NT2/D1 (cell line): ENCODE measurements at places on chromosomes 6 and 20.

GRCh38 chr6:37020381-37020780 is 14.9 kb downstream of the FGD2 start:
- no peak for DNase-seq

DNA sequence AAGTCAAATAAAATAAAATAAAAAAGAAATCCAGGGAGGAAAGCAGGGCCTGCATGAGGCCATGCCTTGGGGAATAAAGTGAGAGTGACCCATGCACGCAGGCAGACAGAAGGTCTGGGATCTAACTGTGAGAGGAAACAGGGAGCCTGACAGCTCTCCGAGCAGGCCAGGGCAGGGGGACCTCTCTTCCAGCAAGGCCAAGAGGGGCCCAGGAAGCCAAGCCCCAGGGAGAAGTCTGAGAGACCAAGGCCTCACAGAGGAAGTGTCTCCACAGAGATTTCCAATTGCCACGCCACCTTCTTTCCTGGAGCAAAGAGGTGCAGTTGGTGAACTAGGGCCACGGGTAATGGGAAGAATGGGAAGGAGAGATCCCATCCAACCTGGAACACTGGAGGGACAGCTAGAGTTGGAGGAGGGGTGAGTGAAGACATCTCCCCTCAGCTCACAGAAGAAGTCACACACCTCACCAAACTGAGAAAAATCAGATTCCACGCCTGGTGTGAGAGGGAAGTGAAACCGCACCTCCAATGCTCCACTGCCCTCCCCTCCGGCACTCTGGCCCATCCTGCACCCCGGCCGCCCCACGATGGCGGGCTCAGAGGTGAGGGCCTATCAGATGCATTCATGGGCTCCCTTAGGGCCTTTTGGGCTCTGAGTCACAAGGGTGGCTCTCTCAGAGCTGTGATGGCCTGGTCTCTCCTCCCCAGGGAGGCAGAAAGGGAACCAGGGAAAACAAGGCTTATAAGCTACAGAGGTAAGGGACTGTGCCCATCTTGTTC is 25.1 kb upstream of the TAF8 start:
- DNase-seq = no peak

GRCh38 chr20:39935901-39936300 is 753.1 kb downstream of the MAFB start:
- DNase-seq = no peak

- DNase-seq = peak; percentile 66
These were observed 5.9 kb downstream of the SLC2A10 start for GRCh38 chr20:46715292-46715756.

DNA sequence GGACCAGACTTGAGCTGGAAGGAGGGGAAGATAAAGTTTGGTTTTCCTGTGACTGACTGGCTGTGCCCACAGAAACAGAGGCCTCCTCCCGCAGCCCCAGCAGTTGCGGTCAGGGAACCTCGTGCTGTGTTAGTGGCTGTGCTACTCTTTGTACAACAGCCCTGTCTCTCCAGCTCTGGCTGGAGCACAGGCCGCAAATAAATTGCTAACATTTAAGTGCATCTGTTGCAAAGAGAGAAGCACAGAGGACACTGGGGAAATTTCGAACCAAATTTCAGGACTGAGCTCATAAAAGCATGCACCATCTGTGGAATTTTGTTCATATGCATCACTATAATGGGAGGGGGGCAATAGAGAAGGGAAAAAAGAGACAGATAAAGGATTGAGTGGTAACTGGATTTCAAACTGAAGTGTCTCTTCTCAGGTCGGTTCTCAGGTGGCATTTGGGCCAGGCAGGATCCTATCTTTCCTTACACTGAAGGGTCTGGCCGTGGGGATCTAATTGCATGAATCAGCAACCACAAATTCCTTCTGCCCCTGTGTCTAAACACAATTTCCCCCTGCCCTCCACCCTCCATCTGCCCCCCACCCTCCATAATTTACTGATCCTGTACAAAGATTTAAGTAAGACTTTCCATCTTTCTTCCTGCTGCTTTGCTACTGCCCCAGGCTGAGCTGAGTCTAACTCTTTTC is 88.9 kb upstream of the ATXN1 start:
- DNase-seq = no peak

DNA sequence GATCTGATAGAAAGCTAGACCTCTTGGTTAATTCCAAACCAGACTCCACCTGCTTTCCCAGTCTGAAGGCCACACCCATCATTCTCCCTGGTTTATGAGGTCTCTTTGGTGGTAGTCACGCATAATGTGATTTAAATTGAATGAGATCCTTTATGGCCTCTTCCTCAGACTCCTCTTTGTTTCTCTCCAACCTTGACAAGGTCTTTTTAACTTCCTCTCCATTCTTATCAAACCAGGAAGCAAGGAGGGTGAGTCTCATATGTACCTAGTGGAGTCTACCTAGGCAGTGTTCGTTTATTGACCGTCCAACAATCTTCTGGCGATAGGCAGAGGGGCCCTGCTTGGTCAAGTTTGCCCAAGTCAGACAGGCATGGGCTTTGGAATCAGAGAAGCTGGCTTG is 184.2 kb upstream of the LAMP5 start:
- no peak for DNase-seq

- no peak for DNase-seq
These were observed 29.6 kb downstream of the PMEPA1 start for GRCh38 chr20:57680131-57680716.

DNA sequence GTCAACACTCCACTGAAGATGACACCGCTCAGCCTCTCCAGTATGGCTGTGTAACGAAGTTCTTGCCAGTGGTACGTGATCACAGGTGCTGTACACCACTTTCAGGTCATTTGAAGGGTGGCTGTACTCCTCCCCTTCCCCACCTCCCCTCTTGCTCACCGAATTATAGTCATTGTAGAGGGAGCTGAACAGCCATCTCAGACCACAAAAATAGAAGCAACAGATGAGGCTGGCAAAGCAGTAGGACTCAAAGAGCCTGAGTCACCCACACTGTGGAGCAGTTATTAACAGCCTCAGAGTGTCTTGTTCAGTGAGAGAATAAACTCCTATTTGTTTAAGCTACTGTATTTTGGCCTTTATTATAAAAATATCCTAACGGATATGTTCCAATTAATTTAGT is 192.5 kb upstream of the MCHR2 start:
- DNase-seq = no peak

DNA sequence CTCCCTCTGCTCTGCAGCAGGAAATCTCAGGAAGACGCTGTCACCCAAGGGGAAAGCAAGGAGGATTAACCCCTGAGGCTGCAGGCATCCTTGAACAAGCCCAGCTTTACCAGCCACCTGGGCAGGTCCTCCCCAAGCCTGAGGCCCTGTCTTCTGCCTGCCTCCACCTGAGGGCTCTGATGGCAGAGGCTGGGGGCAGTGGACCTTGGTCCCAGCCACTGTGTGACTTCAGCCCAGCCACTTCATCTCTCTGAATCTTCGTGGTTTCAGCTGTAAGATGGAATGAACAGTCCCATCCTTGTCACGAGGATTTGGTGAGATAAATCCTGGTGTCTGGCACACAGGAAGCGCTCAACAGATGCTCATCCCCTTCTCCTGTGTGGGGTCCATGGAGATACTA is 8.5 kb upstream of the VSTM2L start:
- no peak for DNase-seq

DNA sequence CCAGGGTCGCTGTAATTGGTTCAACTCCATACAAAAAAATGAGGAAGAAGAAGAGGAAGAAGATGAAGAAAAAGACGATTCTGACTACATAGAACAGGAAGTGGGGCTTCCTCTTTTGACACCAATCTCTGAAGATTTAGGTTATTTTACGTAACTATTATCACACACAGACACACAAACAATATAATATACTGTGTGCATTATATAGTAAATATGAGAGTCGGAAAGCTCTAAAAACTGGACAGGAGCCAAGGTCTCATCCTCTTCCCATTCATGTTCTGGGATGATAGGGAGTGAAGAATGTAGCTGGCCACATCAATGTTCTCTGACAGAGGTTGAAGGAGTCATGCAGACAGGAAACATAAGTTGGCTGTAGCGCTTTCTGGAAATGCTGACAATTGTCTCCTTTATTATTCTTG is 13.3 kb downstream of the RSPH4A start:
- DNase-seq = no peak

GRCh38 chr6:149806127-149806526 is 56.6 kb downstream of the PCMT1 start:
- DNase-seq = no peak

DNA sequence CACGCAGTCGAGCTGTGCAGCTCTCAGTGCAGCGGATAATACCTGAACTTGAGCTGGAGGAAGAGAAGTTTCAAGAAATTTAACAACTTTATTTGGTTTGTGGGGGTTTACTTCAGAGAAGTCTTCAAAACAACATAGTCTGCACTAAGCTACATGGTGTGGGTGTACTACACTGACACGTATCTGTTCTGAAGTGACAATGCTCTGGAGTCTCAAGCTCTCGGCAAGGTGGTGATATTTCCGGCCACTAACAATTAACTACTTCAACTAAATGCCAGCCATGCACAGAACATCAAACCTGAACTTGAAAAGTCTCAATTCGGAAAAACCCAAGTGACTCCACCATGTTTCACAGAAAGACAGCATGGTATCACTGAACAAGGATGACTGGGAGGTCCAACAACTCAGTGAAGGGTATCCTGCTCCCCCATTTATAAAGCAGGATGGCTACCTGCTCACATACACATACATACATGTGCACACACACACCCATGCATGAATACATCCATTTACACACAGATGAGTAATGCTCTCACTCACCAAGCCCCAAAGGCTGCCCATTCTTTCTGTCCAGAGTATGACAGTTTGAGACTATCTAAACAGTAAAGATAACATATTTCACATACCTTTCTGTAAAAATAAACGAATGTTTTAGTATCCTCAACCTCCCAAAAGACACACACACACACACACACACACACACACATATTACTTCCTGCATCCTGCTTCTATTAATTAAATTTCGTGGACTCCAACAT is 15.4 kb upstream of the ANKRD60 start:
- no peak for DNase-seq

DNA sequence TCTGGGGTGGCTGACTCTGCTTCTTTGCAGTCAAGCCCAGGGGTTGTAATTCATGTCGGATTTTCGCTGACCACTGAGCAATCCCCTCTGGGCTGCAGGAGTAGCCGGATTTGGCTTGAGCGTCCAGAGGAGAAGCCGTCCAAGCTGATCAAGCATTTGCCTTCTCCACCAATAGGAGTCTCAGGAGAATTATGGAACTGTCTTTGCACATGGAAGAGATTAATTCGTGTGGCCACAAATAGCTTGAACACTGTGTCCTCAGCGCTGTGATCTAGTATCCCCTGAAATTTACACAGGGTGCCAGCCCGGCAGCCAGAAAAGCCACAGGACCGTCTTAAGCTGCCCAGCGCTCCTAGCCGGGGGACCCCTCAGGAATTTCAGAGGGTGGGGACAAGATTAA is 37.1 kb downstream of the EYA2 start:
- DNase-seq = no peak

DNA sequence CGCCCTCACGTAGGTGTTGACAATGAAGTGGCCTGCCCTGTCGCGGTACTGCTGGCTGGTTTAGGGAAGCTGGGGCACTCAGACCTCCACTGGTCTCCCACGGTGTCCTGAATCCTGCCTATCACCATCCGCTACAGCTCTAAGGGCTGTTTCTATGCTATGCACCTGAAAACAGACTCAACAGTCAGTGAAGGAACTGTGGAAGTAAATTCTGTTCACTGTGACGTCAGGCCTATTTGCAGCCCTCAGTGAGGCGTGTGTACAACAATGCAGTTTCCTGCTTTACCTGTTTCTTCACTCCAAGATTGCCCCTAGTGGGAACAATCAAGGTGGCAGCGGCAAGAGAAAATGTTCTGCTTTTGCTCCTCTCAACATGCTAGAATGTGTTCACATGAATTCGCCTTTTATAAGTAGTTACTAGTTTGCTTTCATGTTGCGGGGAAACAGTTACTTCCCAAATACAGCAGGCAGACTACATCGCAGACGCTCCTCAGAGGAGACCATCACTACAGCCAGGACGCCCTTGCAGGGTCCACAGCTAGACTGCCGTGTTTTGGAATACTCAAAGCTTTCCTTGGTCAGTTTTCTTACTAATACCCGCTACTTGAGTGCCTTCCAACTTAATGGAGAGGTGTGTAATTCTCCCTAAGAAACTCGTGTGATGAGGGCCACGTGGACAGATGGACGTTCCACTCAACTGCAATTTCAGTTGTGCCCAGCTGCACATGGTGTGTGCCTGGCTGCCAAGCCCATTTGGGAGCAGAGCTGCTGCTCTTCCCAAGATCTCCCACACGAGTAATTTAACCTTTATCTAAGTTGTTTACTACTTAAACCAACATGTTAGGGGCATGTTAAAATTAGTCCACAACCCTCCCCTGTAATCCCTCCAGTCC is 25.4 kb downstream of the DIDO1 start:
- no peak for DNase-seq

DNA sequence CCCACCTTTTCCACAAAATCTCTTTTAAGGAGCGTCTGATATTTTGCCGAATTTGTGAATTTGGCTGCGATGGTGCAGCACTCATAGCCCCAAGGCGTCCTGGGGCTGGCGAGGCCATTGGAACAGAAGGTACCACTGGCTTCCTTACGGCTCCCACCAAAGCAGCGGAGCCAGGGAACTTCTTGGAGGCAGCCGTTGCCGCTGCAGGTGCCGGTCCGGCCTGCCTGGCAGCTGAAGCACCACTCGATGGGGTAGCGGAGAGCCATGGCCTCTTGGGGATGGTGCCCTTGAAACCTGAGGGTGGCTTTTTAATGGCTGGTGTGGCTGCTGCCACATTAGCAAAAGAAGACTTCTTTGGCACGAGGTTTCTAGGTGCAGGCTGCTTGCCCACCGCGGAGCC is 29.8 kb downstream of the DIDO1 start:
- DNase-seq = no peak

- no peak for DNase-seq
These were observed 396.8 kb upstream of the HS3ST5 start for GRCh38 chr6:114739656-114740055.

- DNase-seq = no peak
These were observed 150.1 kb downstream of the DTNBP1 start for GRCh38 chr6:15512721-15513120.

- DNase-seq = no peak
These were observed 58.3 kb downstream of the SERAC1 start for GRCh38 chr6:158109748-158110147.

DNA sequence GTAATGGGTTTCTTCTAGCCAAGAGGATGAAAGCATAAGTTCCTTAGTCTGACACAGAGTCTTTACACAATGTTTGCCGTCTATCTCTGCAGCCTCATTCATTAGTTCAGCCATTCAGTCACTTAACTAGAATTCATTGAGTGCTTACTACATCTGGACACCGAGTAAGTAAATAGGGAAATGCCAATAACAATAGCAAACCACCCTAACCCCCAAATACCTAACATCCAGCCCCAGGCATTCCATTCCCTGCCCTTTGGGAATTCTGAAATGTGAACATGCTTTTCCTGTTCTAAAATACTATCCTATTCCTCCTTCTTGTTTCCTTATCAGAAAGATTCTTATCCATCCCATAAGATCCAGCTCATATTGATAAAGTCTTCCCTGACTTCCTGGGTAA is 277.6 kb upstream of the RNF217 start:
- no peak for DNase-seq
